ENCODE measurements at places on chromosomes 12 and 14.

DNA sequence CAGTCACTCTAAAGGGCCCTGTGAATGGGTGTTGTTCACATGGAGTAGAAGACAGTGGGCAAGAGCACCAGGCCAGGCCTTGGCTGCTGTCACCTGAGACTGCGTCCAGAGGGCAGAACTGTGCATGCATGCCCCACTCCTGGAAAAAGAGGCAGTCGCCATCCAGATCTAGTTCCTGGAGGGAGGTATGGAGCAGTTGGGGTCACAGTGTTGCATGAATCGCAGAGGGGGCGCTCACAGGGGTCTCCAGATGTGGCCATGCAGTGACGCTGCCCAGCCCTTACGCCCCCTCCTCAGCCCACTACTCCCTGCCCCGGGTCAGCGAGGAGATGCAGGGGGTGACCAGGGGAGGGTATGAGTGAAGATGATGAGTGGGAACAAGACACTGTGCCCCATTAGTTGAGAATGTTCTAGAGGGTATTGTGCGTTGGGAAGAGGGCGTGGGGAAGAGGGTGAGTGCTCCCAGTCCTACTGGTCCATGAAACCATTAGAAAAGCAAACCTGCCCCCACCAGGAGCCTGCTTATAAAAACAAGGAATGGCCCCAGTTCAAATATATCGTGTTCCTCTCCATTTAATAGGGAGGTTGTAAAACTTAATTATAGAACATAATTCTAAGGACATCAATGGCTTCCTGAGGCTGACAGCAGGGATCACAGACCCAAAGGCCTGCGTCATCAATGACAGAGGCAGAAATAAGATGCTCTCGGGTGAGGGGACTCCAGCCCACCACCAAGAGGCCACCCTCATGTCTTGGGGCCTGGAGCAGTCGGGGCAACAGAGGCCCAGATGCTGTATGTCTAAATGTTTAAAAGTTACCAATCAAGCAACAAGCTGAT, 32.2 kb upstream of the BCL7A start:
- DNase-seq: no peak

- no peak for DNase-seq
Observed at GRCh38 chr12:115973968-115974724, 303.3 kb downstream of the MED13L start.

DNA sequence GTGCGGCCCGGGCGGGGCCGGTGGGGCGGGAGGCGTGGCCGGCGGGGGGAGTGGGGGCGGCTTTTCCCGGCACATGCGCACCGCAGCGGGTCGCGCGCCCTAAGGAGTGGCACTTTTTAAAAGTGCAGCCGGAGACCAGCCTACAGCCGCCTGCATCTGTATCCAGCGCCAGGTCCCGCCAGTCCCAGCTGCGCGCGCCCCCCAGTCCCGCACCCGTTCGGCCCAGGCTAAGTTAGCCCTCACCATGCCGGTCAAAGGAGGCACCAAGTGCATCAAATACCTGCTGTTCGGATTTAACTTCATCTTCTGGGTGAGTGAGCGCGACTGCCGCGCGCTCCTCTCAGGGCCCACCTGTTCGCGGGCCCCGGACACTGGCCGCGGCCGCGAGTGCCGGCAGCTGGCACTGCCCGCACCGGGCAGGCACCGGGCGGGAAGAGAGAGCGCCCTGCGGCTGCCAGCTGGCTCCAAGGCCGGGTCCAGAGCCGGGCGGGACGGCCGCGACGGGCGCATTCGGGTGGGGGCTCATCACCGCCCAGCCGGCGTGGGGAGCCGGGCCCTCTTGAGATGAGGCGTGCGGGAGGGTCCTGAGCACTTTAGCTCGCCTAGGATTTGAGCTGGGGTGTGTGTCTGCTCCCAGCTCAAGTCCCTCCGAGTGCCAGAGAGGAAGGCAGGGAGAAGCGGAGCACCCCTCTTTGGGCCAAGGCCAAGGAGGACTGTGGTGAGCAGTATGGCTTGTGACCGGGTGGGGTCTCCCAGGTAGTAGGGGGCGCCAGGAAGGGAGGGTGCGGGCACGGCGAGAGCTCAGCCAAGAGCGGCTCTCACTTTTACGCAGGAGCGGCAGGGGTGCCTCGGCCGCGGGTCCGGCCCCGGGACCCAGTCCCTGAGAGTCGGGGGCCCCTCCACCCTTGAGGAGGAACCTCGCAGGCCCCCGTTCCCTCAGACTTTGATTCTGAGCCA, at the start of gene CD9:
CD9 (plus strand) TSS at position 145 of the 957 bp plus-strand sequence; CDS start at position 245, 100 bp downstream.
- DNase-seq: no peak

DNA sequence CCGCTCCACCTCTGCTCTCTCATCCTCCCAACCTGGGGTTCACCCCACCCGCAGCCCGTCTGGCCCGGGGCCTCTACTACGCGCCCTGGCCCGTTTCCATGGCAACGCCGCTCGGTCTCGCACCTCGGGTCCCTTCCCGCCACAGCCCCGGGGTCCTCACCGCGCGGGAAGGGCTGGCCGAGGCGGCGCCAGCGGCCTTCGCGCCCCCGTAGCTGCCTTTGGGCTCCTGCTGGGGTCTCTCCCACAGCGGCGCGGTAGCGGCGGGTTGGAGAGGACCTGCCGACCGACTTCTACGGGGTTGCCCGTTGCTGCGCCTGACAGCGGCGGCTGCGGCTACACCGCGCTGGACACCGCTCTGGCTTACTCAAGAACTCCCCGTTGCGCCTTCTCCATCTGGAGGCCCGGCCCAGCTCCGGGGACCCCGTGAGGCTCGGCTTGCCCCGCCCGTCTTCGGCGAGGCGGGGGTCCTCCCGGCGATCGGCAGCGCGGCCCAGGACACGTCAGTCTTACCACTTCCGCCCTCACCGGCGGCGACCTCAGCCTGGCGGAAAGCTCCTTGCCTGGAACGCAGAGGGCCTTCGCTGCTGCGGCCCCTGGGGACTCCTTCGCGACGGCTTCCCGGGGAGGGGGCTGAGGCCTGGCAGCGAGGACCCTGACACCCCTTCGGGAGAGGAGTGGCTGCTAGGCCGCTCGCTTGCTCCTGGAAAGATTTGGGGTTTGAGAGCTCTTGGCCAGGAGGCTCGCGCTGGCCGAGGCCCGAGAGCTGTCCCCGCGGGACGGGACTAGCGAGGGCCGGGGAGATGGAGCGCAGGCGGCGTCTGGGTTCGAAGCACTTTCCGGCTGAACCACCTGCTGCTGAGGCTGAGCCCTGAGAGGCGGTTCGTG, at the start of gene TM9SF1:
TM9SF1 (minus strand) TSS at position 256 of the 885 bp plus-strand sequence. CDS start 422 bp downstream, outside the sequence.
- peak; percentile 63 for DNase-seq

DNA sequence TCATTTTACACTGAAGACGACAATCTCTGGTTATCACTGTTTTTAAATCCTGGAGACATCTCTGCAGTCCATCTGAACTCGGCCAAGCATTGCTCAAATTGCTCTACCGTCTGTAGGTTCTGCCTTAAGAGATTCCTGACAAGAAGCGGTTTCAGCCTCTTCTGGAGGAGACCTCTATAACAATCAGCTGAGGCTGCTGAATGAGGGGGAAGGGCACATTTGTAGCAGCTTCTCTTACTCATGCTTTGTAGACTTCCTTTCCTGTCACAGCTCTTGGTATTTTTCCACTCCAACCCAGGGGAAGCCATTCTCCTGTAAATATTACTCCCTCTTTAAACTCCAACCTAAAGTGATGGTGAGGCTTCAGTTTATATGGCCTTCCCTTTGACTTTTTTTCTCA, 3.0 kb downstream of the ARG2 start:
- DNase-seq: peak; percentile 50

GRCh38 chr12:107593713-107594381, 91.8 kb upstream of the PWP1 start:
- no peak for DNase-seq

GRCh38 chr12:63985456-63985855, 141.0 kb downstream of the SRGAP1 start:
- DNase-seq: no peak

DNA sequence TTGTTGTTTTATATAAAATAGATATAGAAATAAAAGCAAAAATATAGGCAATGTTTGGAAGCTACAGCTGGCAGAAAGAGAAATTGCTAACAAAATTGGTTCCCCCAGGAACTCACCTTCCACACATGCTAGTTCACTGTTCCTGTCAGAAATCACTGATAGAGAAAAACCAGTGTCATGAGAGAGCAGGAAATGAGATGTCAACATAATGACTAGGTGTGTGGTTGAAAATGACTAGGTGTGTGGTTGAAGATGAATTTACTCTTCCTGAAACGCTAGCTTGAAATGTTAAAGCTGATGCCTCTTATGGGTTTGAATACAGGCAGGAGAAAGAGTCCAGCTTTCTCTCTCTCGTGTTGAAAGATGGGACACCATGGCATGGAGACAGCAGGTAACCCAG, 216.3 kb downstream of the C12orf42 start:
- no peak for DNase-seq

DNA sequence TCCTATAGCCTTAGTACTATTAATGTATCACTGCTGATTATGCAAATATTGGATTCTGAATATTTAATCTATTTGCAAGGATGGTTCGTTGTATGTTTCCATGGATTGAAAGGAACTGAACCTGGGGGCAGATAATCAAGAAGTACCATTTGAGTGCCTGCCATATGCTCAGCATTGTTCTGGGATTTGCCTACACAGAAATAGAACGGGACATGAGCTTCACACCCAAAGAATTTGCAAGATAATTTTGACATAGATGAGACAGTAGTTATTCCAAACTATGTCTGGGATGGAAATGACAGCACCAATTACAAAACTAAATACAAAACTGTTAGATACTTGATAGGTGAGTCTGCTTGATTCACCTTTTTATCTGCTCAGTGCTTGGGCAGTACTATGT, 132.7 kb upstream of the NPAS3 start:
- DNase-seq: no peak

DNA sequence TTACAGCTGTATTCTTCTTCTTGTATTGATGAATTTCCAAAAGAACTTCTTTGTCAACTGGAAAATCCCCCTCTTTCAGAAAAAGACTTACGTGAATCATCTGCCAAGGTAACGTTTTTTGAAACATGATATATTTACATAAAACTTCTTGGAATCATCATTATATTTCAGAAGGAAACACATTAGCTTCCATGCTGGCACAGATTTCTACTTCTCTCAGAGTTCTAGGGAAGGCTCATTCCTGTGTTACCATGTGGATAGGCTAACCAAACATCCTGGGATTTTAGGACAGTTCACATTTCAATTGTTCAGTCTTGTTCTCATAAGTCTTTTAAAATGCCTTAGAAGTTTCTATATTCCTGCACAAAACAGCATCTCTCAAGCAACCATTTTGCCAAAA, 120.3 kb upstream of the NEDD1 start:
- no peak for DNase-seq
